ENCODE measurements at places on chromosomes 13 and 19.

- no peak for DNase-seq
Measured at GRCh38 chr13:28557725-28558520, 63.0 kb upstream of the FLT1 start.

- no peak for DNase-seq
Measured at GRCh38 chr13:20559659-20560356, 7.1 kb upstream of the IFT88 start.

DNA sequence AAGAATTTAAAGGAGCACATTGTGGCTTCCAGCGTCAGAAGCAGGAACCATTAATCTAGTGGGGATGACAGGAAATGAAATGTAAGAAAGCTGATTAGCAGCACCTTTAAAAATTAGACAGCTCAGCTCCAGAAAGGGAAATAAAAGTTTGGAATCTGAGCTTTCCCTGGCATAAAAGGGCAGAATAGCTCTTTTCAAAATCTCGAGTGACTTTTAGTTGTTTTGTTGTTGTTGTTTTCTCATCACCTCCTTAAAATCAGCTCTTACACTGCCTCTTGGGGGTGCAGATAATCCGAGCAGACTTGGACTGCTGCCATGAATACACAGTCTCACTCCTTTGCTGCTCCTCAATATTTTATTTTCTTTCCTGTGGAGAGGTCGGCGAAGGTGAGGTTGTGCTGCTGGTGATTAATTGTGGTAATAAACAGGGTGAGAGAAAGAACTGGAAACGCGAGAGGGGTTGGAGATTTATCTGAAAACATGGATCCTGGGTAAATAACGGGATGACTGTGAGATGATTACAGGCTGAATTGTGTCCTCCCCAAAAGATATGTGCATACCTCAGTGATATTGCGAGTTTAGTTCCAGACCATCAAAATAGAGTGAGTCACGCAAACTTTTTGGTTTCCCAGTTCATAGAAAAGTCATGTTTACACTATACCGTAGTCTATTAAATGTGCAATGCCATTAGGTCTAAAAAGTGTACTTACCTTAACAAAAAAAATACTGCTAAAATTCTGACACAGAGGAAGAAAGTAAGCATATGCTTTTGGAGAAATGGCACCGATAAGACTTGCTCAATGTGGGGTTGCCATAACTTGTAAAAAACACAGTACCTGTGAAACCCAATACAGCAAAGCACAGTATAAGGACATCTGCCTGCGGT is 787.7 kb downstream of the UQCRFS1 start:
- DNase-seq = no peak

GRCh38 chr13:84366506-84366905 is 484.2 kb upstream of the SLITRK1 start:
- no peak for DNase-seq

GRCh38 chr13:27171244-27171826 is at the start of gene USP12:
Gene USP12, minus strand, starts transcription at chr13:27171811. Its CDS starts 172 bp downstream, at chr13:27171639.
- DNase-seq = no peak

- no peak for DNase-seq
Measured at GRCh38 chr13:31891472-31891871, 140.1 kb upstream of the FRY start.

DNA sequence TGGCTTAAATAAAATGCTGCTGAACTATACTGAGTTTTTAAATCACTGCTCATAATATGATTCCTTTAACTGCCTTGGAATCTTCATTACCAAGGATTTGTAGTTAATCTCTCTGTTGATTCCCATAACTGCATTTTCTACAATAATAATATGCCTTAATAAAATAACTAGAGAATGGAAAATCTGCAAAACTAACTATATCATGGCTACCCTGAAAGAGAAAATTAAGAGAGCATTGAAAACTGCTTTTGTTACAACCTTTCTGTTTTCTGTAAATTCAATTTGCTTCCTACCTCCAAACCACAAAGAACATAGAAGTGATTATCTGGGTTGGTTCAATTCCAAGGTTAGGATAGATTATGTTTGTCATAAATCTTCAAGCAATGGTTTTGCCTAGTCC is 202.8 kb upstream of the ATXN8OS start:
- no peak for DNase-seq

Data from NCI-H1417 treated with DMSO at 0.1 percent for 48 hours (cell line).